ENCODE measurements at places on chromosomes 7 and 10.

DNA sequence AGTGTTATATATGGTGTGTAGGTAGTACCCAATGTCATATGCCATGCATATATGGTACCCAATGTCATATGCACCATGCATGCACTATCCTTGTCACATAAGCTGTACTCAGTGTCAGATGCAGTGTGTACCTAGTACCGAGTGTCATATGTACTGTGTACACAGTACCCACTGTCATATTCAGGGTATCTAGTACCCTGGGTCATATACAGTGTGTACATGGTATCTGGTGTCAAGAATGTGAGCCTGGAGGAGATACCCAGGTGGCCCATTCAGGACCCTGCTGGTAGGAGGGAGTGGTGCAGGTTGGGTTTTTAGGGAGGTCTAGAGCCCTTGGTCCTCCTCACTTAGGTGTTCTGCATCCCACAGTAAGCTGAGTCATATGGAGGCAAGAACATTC is 1.8 kb downstream of the ZMYND11 start:
- DNase-seq = no peak

- peak; percentile 84 for DNase-seq
Measured at GRCh38 chr7:104960741-104961448, 53.1 kb upstream of the KMT2E start.

DNA sequence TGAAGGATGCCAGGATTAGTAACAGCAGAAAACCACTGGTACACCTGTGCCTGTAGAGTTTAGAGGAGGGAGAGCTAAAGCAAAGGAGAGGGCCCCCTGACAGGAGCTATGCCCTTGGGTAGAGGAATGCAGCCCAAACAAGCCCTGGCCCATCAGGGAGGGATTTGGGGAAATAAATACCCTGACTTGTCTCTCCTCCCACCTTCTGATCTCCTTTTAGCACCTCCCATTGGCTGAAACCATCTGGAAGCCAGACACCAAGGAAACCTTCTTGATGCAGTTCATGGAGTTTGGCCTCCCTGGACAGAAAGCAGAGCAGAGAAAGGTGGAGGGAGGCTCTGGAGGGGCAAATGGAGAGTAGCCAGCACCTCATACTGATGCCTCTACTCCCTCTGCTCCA is 45.3 kb downstream of the ADRA2A start:
- no peak for DNase-seq

DNA sequence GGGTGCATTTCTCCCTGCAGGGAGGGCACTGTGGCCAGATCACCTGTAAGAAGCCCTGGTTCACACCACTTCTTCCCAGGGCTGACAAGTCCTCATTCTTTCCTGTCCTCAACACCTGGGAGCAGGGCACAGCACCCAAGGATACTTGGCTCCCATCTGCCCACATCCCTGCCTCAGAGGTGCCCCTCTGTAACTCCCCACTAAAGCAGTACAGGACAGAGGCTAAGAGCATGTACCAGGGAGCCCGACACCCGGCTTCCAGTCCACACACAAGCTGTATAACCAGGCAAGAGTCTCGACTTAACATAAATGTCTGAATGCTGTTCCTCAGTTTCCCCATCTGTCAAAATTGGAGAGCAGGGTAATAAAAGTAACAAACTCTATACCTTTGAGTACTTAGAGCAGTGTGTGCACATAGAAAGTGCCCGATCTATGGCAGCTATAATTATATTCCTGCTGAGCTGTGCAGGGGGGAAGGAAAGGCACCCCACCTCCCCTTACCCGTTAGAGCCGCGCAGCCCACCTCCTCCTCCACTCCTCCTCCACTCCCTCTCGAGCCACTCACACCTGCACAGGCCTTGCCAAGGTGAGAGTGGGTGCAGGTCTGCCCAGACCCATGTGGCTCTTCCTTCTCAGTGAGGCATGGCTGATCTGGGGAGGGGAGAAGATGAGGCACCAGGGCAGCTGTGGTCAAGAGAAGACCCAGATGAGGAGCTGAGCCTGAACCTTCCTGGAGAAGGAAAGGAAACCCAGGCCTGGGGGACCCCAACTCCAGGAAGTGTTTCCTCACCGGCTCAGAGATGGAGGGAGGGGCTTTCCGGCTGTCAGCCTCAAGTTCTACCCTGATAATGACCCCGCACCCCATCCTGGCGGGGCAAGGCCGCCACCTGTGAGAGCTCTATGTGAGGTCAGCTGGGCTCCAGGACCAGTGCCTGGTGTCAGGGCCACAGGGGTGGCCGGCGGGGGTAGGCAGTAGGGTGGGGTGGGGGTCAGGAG is 22.6 kb downstream of the PODXL start:
- DNase-seq = no peak

DNA sequence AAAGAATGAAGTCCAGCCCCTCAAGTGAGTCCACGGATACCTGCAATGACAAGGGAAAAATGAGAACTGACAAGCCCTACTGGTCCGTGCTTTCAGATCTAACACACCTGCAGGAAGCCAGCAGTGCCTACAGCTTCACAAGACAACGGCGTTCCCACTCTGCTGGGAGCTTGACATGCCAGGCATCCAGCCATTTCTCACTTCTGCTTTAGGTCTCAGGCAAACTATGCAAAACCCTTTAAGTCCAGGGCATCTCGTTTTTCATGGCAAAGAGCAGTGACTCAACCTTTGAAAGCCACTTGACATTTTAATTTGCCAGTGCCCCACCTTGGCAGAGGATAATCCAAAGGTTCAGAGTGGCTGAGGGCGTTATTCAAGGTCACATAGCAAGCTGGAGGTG is 49.1 kb upstream of the GPAM start:
- no peak for DNase-seq

DNA sequence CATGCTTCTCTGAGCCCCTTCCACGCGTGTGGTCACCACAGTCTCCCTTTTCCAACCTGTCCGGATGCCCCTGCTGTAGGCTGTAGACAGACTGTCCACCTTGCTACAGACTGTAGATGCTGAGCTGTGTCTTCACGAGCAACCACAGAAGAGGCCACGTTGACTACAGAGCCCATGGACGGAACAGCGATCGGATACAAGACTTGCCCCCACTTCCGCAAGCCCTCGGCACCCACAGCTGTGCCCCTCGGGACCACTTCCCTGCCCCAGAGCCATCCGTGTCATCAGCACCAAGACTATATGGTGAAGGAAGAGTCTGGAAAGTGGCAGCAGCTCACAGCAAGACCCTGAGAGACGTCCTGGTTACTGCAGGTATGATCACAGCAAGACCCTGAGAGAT is 491.4 kb downstream of the DNAJB6 start:
- no peak for DNase-seq

GRCh38 chr10:55426138-55426537 is 625.1 kb upstream of the PCDH15 start:
- DNase-seq = no peak

DNA sequence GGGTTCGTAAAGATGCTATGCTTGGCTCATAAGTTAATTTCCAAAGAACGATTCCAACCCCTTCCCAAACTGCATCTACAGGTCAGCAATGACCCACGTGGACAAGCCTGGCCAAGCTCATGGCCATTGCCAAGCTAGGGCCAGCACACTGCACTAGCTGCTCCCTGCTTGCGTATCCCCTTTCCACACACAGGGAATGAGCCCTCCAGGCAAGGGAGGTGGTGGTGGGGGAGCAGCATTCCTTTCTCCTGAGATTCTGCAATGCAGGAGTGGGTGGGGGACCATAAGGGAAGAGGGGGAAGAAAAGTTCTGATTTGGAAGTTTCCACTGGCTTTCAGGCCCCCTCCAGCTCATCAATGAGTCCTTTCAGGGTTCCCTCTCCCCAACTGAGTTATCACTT is 56.0 kb downstream of the SH3PXD2A start:
- peak; percentile 53 for DNase-seq

- DNase-seq = no peak
Measured at GRCh38 chr10:33212061-33212748, 122.3 kb downstream of the NRP1 start.

- no peak for DNase-seq
Measured at GRCh38 chr10:35140727-35141126, 14.1 kb downstream of the CREM start.

DNA sequence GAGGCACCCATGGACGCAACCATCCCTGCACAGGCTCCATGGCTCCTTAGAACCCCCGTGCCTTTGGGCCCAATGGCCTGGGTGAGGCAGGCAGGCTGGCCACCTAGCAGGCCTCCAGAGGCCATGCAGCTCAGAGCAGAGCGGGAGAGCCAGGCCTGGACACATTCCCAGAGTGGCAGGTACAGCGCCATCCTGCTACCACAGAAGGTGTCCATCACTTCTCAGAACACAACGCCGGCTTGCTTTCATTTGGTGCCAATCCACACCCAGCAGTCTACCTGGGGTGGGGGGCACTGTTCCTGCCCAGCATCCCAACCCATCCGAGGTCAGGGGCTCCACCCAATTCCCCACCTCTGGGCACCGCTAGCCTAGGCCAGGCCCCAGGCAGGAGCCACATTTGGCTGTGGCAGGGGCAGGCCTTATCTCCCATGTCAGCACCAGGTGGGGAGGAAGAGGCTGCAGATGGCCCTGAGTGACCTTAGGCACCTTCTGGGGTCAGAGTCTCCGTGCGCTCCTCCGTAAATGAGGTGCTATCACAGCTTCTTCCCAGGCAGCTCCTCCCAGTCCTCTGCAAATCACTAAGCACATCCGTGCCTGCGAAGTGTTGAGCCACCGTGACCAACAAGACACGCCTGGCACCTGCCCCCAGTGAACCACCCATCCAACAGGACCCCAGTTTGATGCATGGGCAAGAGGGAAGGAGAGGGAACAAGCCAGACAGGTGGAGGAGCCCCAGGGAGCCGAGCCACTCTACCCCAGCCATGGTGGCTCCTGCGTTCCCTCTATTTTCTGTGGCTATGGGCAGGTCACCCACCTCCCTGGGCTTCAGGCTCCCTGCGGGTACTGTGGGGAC is 14.2 kb downstream of the KCNH2 start:
- no peak for DNase-seq

DNA sequence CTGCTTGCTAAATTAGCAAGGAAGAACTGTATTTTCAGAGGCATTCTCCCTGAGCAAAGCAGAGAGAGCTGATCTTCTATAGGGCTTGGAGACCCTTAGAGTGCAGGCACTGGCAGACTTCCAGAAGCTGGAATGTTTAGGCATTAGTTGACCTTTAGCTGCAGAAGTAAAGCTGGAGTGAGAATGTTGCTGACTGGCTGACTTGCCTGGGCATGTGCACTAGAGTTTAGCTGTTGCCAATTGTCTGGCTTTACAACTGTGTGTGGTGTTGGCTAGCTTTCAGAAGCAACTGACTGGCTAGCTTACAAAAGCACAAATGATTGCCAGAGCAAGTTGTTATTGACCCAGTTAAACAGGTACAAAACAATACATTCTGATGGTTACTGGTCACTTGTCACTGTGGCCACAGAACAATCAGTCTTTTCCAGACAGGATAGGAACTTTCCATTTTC is 25.1 kb downstream of the FAM13C start:
- peak; percentile 44 for DNase-seq

DNA sequence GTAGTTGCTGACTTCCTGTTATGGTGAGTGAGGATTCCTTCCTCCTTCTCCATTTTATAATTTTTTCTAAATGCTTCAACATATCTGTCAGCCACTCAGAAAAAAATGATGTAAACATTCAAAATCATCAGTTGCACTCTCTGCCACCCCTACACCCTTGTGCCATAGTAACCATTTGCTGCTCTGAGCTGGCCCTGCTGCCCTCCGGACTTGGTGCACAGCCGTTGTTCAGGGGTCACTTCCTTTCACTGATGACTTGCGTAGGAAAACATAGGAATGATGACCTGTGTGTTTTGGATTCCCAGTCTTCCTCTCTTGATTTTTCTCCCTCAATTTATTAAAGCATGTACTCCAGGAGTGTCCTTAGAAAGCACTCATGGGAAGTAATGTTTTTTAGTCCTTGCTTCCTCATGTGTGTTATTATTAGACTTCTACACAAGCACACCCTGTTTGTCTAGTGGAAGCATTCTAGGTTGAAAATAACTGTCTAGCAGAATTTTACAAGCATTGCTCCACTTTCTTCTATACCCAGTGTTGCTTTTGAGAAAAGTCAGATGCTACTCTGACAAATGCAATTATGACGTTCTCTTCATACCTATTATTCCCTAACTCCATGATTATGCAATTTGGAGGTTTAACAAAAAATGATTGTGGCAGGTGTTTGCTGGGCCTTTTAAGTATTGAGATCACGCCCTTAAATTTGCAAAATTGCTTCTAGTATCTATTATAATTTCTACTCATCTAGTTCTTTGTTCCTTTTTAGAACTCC is 62.6 kb upstream of the MTPN start:
- no peak for DNase-seq

- no peak for DNase-seq
Measured at GRCh38 chr10:118506671-118507590, 88.5 kb downstream of the PRLHR start.

- no peak for DNase-seq
Measured at GRCh38 chr10:75845176-75845947, 413.9 kb downstream of the LRMDA start.

GRCh38 chr7:145474009-145474686 is 638.3 kb upstream of the TPK1 start:
- no peak for DNase-seq

GRCh38 chr10:93876381-93876780 is 17.4 kb upstream of the SLC35G1 start:
- DNase-seq = no peak

- no peak for DNase-seq
Measured at GRCh38 chr10:855079-855478, 76.4 kb downstream of the LARP4B start.

GRCh38 chr10:35394934-35395333 is 58.6 kb downstream of the CCNY start:
- DNase-seq = no peak

DNA sequence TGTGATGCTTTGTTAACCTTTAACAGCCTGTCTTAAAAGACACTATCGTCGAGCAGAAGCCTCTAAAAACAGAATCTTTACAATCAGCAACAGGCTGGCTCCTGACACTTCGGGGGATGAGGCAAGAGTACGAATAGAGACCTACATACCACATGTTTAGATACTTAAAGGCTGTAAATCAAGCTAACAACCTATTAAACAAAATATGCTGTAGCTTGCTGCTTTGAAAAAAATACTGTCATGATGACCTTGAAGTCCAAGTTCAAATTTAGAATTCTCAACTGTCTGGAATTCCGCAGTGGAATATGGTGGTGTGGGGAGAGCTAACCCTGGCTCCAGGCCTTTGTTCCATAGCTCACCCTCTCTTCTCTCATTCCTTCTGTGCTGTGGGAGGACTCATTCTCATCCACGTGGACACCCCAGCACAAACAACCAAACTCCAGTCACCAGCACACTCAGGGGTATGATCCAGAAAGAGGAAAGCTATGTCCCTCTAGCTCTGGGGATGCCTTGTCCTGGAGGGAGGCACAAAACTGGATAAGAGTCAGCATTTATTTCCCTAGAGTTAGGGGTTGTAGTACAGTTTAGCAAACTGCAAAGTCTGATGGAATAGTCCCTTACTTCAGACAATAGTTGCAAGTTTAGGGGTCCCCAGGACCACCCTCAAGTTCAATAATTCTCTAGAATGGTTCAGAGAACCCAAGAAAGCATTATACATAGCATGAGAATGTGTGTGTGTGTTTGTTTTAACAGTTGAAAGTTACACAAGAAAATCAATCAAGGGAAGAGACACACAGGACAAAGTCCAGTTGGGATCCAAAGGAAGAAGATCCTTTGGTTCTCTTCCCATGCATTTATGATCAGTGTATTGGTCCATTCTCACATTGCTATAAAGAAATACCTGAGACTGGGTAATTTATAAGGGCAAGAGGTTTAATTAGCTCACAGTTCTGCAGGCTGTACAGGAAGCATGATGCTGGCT is 196.1 kb upstream of the SVIL start:
- DNase-seq = no peak
